ENCODE measurements at places on chromosomes 16 and 17.

GRCh38 chr17:50452630-50453300 is 15.9 kb downstream of the CHAD start:
- no peak for DNase-seq

GRCh38 chr16:3501783-3502400 is 1.1 kb downstream of the CLUAP1 start:
- DNase-seq: no peak

DNA sequence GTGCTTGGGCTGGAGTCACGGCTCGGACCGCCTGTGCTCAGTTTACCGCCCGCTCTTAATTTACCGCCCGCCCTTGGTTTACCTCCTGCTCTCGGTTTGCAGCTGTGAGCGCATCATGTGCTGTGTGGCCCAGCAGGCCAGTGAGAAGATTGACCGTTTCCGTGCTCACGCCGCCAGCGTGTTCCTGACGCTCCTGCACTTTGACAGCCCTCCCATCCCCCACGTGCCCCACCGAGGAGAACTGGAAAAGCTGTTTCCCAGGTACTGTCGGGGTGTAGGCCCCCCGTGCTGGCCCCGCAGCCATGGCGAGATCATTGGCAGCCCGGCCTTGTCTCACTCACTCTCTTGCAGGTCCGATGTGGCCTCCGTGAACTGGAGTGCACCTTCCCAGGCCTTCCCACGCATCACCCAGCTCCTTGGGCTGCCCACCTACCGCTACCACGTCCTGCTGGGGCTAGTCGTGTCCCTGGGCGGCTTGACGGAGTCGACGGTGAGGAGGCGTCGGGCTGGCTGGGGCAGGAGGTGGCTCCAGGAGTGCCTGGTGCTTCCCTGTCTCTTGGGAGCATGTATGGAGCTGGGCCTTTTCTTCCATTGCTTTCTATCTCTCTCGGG is 89.3 kb upstream of the ZNF750 start:
- DNase-seq: no peak

DNA sequence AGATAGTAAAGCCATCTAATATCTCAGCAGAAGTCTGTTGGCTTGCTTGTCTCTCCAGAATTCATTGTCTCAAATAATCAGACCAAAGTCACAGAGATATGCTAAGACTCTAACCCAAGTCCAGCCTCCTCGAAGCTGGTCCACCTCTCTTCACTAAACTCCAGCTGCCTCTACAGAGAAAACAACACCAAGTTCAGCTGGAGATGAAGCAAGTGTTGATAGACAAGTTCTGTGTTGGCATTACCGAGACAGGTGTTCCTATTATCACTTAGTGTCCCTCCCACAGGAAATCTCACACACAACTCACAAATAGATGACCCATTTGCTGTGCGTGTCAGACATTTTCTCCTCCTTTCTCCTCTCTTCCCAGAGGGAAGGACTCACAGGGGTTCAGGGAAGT is 164.4 kb upstream of the ANKFN1 start:
- no peak for DNase-seq

DNA sequence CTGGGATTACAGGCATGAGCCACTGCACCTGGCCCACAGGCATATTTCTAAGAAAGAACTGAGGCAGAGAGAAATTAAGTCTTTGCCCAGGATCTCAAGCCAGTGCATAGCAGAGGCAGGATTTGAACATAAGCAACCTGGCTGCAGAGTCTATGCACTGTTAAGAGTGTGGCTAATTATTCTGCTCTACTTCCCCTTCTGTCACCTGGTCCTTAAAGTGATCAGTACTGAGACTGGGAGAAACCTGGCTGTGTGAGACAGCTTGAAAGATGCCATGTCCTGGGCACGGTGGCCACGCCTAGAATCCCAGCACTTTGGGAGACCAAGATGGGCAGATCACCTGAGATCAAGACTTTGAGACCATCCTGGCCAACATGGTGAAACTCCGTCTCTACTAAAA is 58.1 kb downstream of the IQCK start:
- no peak for DNase-seq

DNA sequence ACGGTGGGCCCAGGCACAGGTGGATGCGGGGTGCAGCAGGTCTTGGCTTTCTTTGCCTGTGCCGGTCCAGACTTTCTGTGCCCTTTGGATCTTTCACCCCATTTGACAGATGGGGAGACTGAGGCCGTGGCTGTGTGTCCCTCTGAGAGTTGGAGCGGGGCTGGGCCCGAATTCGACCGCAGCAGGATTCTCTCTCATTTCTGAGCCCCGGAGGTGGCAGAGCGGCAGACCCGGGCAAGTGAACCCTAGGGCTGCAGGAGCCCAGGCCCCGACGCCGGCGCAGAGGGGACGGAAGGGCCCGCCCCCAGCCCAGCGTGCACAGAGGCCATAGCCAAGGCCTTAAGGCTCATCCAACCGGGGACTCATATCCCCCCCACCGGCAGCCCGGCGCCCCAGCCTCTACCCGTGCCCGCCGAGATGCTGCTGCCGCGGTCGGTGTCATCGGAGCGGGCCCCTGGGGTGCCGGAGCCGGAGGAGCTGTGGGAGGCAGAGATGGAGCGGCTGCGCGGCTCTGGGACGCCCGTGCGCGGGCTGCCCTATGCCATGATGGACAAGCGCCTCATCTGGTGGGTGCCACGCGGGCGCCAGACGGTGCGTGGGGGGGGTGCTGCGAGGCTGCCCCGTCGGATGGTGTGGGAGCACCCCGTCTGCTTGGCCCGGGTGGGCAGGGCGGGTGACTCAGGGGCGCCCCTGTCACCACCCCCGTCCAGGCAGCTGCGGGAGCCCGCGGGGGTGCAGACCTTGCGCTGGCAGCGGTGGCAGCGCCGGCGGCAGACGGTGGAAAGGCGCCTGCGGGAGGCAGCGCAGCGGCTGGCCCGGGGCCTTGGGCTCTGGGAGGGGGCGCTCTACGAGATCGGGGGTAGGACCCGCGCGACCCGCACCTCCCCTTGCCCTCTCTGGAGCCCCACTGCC is 857 bp downstream of the TMC8 start:
- peak; percentile 41 for DNase-seq

DNA sequence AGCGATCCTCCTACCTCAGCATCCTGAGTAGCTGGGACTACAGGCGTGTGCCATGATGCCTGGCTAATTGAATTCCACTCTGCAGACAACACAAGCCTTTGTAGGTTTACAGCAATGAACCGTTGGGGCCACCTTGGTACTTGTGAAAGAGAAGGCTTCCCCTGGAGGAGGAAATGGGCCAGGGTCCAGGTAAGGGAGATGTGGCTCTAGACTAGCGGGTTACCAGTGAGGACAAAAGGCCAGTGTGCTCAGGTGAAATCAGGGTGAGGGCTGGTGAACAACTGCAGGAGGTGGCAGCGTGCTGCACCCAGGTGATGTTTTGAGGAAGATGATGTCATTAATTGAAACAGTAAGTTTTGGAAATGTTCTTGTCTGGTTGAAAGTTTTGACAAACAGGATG is 6.7 kb downstream of the SDR42E1 start:
- no peak for DNase-seq

DNA sequence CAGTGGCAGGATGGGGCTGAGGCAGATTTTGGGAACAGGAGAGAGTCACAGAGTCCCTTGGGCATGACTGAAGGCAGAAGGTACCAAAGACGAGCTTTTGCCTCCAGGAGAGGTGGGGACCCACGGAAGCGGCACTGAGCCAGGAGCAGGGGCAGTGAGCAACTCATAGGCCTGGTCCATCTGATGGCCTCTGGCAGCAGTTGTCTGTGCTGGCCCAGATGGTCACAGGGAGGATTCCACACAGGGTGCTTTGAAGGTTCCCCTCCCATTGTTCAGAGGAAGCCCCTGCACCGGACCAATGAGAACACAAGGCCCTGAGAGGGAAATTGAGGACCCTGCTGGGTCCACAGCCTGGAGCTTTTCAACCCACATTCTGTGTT is 360.3 kb upstream of the TNRC6C start:
- no peak for DNase-seq

- DNase-seq: no peak
Measured at GRCh38 chr17:44920565-44920940, 5.3 kb upstream of the GFAP start.

GRCh38 chr17:78248051-78248914 is 16.9 kb downstream of the TMEM235 start:
- no peak for DNase-seq

GRCh38 chr17:10290041-10290440 is 82.8 kb downstream of the MYH13 start:
- no peak for DNase-seq

- no peak for DNase-seq
Measured at GRCh38 chr17:50301891-50302584, 27.8 kb downstream of the TMEM92 start.

DNA sequence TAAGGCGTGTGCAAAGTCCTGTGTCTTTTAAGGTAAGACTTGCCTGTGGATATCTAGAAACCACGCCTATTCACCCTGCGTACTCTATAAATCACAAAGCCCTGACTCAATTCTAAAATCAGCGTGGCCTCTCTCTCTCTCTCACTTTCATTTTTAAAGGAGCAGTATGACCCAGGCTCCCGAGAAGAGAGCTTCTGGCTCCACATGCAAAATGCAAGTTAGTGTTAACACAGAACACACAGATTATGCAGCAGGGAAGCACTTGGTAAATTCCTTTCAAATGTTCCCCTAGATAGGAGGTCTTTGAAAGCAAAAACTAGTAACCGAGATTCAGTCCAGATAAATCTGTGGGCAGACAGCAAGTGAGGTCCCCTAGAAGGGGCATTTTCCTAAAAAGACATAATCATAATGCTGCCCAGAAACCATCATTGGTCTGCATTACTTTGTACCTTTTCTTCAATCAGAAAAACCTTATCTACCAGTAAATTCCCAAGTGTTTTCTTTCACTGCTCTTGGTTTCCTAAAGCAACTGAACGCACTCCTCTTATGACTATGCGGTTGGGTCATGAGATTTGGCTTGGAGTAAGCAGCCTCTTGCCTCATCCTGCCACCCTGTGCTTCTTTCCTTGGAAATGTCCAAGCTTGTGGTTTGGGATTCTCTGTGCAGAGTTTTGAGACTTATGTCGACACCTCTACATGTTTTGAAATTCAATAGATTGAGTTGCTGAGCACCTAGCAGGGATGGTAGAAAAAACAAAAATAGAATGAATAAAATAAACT is 31.7 kb upstream of the KCNJ2 start:
- DNase-seq: no peak

GRCh38 chr16:89422527-89422904 is 67.8 kb downstream of the ANKRD11 start:
- DNase-seq: no peak

- no peak for DNase-seq
Measured at GRCh38 chr17:64185101-64185500, 55.2 kb upstream of the ERN1 start.

All from effector memory CD8-positive, alpha-beta T cell (primary cell).